ENCODE measurements at places on chromosomes 13 and 19.

DNA sequence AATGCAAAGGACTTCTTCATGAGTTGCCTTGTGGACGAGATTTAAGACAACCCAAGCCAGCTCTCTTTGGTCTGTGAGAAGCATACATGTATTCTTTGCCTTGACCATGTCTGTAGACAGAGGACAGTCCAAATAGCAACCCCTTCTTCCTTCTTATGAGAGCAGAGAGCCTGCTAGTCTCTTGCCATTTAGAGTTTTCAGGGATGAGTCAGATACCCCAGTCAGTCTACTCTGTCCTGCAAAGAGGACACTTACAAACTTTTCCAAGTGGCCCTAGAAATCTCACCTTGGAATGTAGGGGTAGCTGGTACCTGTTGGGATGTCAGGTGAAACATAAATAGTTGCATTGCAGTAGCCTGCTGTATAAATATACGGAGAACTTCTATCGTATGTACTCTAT lies 36.7 kb downstream of the DNAJC3 start:
- DNase-seq = no peak

- DNase-seq = no peak
Measured at GRCh38 chr13:73687929-73688328, 446.3 kb downstream of the KLF12 start.

GRCh38 chr19:11208561-11209471 lies 11.5 kb upstream of the KANK2 start:
- peak; percentile 17 for DNase-seq

DNA sequence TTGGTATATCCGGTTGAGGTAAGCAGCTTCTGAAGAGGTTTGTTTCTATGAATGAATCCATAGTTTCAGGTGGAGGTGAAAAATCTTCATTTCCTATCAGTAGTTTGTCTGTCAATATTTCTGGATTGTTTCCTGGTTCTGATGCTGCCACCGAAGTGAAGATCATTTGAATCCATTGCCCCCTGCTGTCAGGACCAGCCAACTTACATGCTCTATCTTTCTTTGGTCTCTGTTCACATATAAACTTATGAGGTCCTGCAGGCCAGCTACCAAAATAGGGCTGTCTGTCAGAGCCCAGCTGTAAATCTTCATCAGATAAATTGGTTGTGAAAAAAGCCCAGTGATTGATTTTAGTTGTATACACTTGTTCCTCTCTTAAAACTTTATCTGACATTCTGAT lies 15.2 kb upstream of the N4BP2L1 start:
- DNase-seq = peak; percentile 68

DNA sequence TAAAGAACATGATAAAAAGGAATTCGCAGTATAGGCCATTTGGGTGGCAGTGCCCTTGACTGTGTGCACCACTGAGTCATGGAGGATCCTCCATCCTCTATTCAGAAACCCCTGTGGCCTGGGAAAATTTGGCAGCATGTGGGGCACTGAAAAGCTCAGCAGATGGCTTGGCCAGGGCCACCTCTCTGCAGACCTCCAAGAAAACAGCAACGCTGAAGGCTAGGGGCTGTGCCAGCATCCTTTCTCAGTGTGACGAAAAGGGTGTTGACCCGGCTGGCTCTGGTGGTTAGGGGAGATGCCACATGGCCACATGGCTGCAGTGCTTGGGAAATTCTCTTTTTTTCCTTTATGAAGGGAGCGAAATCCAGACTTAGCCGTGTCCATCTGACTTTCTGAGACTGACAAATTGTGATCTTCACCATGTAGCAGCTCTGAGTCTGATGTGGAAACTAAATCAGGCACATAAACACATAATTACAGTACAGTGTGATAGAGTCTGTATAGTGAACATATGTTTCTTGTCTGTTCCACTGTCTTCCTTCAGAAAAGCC lies 178.0 kb downstream of the KCTD12 start:
- no peak for DNase-seq

- DNase-seq = no peak
Measured at GRCh38 chr13:103878891-103879605, 812.8 kb upstream of the SLC10A2 start.

- no peak for DNase-seq
Measured at GRCh38 chr13:24115671-24116070, 44.8 kb upstream of the SPATA13 start.

DNA sequence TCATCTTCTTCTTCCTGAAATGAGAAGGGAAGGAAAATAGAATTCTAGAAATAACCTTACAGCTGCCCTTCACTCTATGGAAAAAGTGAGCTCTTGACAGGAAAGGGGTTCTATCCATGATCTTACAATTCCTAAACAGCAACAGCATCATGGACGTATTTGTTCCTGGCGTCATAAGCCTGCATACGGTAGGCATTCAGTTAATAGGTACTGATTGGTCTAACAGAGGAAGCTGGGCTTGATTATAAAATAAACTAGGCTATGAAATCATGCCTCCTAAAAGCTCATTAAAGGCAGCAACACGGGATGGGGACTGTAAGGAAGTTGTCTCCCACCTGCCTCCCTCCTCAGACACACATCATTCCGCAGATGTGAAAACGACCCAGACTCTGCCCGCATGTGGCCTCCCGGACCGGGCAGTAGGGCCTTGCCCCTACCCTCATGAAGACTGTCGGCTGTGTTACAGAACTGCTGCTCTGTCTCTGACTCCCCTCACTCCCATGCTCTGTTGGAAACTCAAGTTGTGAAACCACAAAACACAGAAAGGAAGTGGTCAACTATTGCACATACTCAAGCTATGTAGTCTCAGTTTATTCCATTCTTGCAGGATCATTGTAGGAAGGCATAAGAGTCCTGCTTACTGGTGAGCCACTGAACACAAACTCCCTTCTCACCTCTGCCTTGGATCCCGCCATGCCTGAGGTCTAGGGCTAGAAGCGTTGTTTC lies 129.8 kb downstream of the DLEU7 start:
- DNase-seq = peak; percentile 94

DNA sequence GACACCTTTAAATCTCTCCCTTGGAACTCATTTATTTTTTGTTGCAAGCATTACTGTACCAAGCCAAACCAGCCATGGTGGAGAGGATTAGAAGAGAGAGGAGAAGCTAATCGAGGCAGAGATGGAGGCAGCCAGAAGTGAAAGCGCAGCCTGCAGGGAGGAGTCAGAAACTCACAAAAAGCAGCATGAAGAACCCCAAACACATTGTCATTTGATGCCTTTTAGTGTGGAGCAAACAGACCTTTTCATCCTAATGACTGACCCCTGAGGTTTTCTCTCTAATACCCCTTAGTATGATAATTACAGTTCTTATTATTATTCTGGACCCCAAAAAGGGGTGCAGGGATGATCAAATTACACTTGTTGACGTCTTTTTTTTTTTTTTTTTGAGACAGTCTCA lies 62.5 kb downstream of the TNFRSF19 start:
- no peak for DNase-seq

DNA sequence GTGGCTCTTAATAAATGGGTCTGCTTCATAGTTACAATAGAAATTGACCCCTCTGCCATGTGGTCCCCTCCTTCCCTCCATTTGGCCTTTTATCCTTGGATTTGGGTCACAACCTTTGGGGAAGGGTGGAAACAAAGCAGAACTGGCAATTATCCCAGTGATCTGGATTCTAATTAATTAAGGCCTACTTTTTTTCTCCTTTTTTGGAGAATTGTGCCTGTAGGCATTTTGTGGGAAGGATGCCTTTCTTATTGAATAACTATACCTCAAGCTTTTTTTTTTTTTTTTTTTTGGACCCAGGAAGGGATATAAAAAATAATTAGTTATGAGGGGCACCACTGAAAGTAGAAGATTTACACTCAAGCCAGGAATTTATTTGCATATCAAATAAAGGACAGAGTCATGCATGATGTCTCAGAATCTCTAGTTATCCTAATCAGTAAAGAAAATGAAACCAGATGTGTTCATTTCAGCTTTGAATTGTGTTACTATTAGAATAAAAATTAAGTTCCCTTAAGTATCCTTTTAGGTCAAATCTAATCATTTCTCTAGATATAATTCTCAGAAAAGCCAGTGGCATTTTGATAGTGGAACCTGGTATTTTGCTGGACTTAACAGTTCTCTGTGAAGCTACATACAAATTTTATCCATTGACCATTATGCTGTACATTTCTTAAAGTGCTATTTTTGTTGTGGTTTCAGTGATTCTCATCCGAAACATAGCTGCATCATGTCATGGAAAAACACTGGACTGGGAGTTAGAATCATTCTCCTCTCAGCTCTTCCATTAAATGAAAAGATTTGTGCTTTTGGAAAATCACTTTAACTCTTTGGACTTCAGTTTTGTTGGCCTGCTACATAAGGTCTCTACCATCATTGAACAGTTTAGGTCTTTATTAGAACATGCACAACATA lies 129.3 kb downstream of the KCNRG start:
- DNase-seq = no peak

- no peak for DNase-seq
Measured at GRCh38 chr13:24631922-24632321, 48.3 kb upstream of the ATP12A start.

DNA sequence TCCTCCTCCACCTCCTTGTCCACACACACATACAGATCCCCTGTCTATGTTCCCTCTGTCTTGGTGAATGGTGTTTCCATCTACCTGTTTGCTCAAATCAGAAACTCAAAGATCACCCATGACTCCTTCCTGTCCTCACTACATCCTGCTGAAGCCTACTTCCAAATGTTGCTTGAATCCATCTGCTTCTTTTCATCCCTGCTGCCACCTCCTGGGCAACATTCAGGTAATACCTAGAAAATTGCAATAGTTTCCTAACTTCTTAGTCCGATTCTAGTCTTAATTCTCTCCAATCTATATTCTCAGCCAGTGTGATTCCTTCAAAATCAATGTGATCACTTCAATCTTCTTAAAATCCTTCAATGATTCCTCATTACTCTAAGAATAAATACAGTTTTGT lies 155.5 kb upstream of the STARD13 start:
- peak; percentile 12 for DNase-seq

GRCh38 chr13:103284466-103284865 lies 218.2 kb upstream of the SLC10A2 start:
- DNase-seq = no peak

GRCh38 chr13:107531180-107531579 lies 684.2 kb downstream of the LIG4 start:
- no peak for DNase-seq

DNA sequence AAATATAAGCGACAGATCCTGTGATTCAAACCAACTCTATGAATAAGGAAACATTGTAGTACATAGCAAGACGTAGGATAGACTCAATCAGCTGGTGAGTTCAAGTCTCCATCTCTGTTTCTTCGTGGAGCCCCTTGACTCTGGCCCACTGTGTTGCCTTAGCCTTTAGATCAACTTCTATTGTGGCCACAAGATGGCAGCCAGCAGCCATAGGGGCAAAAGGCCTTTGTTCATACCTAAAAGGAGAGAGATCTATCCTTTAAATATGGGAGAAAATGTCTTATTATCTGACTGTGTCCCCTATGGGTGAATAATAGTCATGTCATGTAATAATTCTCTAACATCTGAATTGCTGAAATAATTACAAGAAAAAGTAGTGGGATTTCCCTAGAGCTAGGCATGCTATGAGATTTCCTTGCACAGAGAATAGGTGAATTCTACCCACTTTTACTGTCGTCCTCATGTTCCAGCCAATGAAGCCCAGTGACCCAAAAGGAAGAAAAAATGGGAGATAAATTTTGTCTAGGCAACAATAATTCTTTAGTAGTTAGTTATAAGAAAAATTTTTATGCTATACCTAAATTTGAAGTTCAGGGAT lies 129.4 kb downstream of the PCDH20 start:
- DNase-seq = no peak

DNA sequence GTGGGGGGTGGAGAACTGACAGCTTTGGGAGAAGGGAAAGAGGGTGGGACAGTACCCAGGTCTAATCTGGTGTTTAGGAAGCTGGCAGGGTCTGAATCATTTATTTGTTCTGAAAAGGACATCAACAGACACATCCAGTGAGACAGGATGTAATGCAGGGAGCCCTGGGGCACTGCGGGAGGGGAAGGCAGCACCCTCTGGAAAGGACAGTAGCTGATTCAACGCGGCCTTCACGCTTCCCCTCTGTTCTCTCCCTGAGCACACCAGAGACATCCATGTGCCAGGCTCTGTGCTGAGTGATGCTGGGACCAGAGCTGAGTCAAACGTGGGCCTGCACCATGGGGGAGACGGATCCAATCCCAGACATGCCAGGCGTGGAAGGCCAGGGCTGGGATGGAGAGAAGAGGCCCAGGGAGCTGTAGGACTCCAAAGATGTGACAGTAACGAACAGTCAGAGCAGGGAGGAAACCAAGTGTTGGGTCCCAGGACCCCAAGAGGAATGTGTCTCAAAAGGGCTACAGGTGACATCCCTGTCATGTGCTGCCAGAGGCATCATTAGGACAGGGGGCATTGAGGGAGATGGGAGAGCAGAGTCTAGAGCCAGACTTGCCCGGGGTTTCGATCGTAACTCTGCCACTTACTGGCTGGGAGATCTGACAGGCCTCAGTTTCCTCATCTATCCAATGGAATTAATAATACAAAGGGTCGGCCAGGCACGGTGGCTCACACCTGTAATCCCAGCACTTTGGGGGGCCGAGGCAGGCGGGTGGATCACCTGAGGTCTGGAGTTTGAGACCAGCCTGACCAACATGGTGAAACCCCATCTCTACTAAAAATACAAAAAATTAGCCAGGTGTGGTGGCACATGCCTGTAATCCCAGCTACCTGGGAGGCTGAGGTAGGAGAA lies 1.7 kb downstream of the ETFB start:
- no peak for DNase-seq

GRCh38 chr19:4829001-4829712 lies 2.4 kb downstream of the TICAM1 start:
- peak; percentile 64 for DNase-seq

DNA sequence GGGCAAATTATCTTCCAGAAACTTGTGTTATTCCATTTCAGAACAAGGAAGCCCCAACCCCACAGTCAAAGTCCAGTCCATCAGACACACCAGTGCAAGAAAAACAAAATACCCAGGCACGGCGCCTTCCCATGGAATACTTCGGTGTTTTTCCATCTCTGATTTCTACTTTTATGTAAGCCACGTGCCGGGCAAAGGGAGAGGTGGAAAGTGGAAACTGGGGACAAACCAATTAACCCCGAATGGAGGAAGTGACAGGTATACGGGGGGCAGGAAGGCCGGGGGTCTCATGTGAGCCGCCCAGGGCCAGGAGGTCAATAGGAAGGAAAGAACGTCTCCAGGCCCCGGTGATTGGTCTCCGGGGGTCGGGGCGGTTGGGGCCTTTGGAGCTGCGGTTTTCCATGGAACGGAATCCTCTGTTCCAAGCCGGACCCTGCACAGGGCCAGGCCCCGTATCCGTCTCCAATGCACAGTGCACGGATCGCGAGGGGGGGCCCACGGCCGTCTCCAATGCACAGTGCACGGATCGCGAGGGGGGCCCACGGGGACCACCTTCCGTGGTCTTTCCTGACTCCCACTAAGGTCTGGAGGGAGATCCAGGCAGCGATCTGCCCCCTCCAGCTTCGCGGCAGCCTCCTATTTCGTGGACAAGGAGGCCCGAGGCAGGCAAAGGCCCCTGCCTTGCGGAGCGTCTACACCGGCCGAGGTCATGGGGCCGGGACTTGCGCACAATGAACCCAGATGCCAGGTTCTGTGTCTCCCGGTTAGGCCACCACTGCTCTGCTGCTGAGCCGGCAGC lies 79.7 kb downstream of the GADD45B start:
- no peak for DNase-seq

All from suppressor macrophage (primary cell).